Activated CD4-positive, alpha-beta T cell treated with anti-CD3 and anti-CD28 coated beads, Interleukin-2, amount 10 ng/mL, durations not matched to agents 7 days and 5 days (primary cell): ENCODE measurements at places on chromosomes 13 and 19.

GRCh38 chr13:112767506-112768471, 78.0 kb downstream of the ATP11A start:
- H3K4me1 ChIP-seq: peaks cover 12% of the 10 kb centered on the region
- no peaks in the 10 kb centered on the region for H3K27me3 ChIP-seq
- peaks cover 6% of the 10 kb centered on the region for H3K36me3 ChIP-seq
- H3K4me3 ChIP-seq: no peak overlapping the region
- DNase-seq: no peak
- peak overlapping the region; percentile 80 for H3K27ac ChIP-seq

DNA sequence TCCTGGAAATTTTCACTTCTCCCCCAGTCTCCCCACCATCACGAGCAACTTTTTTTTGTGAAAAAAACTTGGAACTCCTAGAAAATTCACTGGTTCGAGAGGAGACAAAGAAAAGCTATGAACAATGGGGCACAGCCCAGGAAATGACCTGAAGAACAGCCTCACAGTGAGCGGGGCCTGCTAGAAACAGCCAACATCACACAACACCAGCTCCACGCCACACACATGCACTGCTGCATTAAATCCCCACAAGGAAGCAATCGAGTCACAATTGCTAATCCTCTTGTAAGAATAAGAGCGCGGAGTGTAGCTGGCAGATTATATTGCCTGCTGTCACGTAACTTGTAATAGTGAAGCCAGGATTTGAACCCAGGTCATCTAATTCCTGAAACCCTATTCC, 48.8 kb downstream of the SLC7A1 start:
- no peak overlapping the region for H3K4me3 ChIP-seq
- no peaks in the 10 kb centered on the region for H3K27me3 ChIP-seq
- no peak for DNase-seq
- H3K36me3 ChIP-seq: peaks cover 24% of the 10 kb centered on the region
- H3K27ac ChIP-seq: peak overlapping the region; percentile 33
- H3K4me1 ChIP-seq: peaks cover 15% of the 10 kb centered on the region

- H3K27ac ChIP-seq: peak overlapping the region; percentile 98
- peaks cover 36% of the 10 kb centered on the region for H3K36me3 ChIP-seq
- H3K4me1 ChIP-seq: peaks cover 43% of the 10 kb centered on the region
- no peaks in the 10 kb centered on the region for H3K27me3 ChIP-seq
- DNase-seq: no peak
Observed at GRCh38 chr13:48977286-48977625, 1.5 kb downstream of the FNDC3A start.

DNA sequence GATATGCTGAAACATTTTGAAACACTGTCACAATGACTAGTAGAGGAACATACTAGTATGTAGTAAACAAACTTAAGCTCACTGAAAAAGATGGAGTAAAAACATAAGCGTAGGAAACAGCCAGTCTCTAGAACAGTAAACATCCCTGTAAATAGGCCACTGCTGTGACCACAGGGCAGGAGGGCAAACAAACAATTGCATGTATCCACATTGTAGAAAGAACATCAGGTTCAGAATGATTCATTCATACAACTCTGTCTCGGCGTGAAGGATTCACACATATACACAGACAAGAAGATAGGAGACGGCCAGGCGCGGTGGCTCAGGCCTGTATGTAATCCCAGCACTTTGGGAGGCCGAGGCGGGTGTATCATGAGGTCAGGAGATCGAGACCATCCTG, 390.1 kb downstream of the IRS2 start:
- H3K4me3 ChIP-seq: no peak overlapping the region
- no peaks in the 10 kb centered on the region for H3K27me3 ChIP-seq
- H3K4me1 ChIP-seq: no peaks in the 10 kb centered on the region
- no peak overlapping the region for H3K27ac ChIP-seq
- H3K36me3 ChIP-seq: no peaks in the 10 kb centered on the region

GRCh38 chr19:13723206-13723605, 41.1 kb upstream of the MRI1 start:
- peaks cover 6% of the 10 kb centered on the region for H3K27me3 ChIP-seq
- no peaks in the 10 kb centered on the region for H3K36me3 ChIP-seq
- no peaks in the 10 kb centered on the region for H3K4me1 ChIP-seq
- H3K27ac ChIP-seq: no peak overlapping the region
- DNase-seq: no peak
- no peak overlapping the region for H3K4me3 ChIP-seq

DNA sequence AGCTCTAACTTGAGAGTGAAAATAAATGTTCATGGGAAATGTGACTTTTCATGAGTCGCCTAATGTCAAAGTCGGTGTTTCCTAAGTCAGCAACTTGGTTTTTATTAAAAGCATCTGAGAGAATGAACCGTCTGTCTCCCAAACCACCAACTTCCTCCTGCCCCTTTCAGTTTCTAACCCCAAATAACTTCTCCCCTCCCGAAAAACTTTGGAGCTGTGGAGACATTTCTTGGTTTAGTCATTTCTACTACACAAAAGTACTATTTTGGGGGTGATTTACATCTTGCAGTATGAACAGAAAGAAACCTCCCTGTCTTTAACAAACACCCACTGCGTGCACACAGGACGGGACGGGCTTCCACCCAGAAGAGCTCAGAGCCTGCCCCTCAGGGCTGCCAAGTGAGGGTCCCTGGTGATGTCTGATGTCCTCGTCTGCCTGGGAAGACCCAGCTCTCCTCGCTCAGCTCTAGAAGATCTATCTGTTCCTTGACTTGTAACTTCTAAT, 65.0 kb downstream of the RASA3 start:
- no peaks in the 10 kb centered on the region for H3K27me3 ChIP-seq
- H3K4me3 ChIP-seq: peak overlapping the region; percentile 50
- peaks cover 62% of the 10 kb centered on the region for H3K36me3 ChIP-seq
- peak overlapping the region; percentile 85 for H3K27ac ChIP-seq
- H3K4me1 ChIP-seq: peaks cover 57% of the 10 kb centered on the region

DNA sequence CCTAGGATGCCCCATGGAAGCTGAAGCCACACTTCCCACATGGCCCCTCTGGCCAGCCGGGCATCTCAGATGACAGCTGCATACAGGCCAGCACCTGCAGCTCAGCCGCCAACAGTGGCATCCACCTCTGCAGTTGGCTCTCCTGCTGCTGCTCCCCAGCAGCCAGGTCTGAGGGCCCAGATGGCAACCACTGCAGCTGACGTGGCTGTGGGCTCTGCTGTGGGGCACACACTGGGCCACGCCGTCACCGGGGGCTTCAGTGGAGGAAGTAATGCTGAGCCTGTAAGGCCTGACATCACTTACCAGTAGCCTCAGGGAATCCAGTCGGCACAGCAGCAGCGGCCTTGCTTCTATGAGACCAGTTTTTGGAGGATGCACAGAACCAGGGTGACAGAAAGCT, 45.3 kb upstream of the LSM14A start:
- no peaks in the 10 kb centered on the region for H3K36me3 ChIP-seq
- peaks cover 9% of the 10 kb centered on the region for H3K27me3 ChIP-seq
- H3K4me3 ChIP-seq: no peak overlapping the region
- H3K27ac ChIP-seq: no peak overlapping the region
- no peak for DNase-seq

DNA sequence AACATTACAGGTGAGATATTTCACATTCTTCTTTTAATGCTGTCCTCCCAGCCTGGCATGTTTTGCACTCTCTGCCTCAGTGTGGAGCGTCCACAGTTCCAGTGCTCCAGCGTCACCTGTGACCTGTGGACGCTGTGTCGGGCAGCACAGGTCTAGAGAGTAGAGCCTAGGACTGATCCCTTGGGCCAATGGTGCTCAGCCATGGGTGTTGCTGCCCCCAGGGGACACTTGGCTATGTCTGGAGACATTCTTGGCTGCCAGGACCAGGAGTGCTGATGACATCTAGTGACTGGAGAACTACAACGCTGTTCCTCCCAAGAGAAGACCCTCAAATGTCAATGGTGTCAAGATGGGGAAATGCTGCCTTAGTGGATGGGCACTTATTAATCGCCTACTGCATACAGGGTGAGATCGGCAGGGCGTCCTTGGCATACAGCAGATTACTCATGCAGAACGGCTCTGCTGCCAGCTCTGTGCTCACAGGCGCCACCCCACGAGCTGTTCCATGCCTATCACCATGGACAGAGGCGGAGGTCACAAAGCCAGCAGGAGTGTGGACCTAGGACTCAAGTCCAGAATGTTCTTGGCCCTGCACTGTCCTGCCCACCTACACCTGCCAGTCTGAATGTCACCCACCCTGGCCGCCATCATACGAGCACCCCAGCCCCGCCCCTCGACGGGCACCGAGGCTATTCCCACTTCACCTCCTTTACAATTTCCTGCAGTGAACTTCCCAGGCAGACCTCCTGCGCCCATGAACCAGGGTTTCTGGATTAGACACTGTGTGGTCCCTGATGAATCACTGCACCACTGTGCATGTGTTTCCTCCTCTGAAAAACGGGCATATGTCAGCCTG, 13.9 kb upstream of the MADCAM1 start:
- peaks cover 10% of the 10 kb centered on the region for H3K4me1 ChIP-seq
- H3K27ac ChIP-seq: no peak overlapping the region
- H3K36me3 ChIP-seq: peaks cover 13% of the 10 kb centered on the region
- H3K4me3 ChIP-seq: no peak overlapping the region
- DNase-seq: no peak
